Activated T-cell treated with anti-CD3 and anti-CD28 coated beads for 24 hours (primary cell): ENCODE measurements at places on chromosomes 4 and X.

GRCh38 chr4:36508394-36508793, 227.0 kb downstream of the DTHD1 start:
- DNase-seq: no peak

DNA sequence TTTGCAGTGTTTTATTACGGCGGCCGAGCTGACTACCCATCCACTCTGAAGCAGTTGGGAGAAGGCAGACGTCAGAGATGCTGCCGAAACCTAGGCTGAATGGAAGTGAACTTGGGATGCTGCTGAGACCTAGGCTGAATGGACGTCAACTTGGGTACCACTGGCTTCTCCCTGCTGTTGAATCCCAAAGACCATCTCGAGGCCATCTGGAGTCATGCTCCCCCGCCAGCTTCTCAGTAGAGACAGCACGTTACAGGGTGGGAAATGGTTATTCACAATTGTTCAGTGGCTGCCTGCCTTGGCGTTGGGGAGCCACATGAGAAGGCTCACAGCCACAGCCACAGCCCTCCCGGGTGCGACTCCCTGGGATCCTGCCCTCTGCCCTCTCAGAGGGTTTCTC, 40.9 kb downstream of the P2RY8 start:
- no peak for DNase-seq

- no peak for DNase-seq
These were observed 13.0 kb upstream of the PLAC1 start for GRCh38 chrX:134671294-134671693.

- no peak for DNase-seq
These were observed 51.2 kb downstream of the TBL1X start for GRCh38 chrX:9515973-9516538.

- no peak for DNase-seq
These were observed 42.1 kb downstream of the AFF1 start for GRCh38 chr4:86976801-86977485.

GRCh38 chr4:151276787-151277562, at the start of gene PRSS48:
Gene PRSS48, plus strand, starts transcription at chr4:151277161. Its CDS starts 12 bp downstream, at chr4:151277173.
- peak; percentile 15 for DNase-seq

DNA sequence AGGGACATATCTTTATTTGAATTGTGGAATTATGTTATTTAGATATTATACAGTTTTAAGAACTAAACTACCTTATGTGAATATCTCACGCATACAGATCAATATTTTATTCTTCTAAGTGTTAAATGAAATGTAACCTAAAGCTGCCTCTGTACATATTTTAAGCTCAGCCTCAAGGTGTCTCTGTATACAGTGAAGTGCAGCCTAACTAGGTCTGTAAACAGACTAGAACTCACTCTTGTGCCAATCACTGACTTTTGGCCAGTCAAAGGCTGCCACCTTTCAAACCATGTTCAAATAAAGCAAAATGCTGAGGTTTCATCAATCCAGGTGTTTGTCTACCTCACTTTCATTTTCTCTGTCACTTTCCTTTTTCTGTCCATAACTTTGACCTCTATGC, 1074.5 kb upstream of the PRKX start:
- no peak for DNase-seq
